ENCODE measurements at places on chromosomes 7 and 10.

DNA sequence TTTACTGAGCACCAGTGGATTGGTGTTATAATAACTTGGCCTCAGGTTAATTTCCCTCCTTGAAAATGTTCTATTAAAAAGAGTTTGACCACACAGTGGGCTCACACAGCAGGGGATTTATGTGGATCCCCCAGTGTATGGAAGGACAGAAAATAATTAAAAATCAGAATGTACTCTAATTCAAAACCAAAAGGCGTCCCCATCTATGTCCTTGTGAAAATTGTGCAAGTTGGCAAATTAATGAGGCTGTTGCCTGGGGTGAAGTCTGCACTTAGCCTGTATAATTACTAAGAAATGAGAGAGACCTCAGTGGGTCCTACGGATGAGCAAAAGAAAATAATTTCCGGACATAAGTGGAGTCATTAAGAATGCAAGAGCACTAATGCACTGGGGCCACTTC, 31.1 kb downstream of the PIK3CG start:
- no peak for DNase-seq

DNA sequence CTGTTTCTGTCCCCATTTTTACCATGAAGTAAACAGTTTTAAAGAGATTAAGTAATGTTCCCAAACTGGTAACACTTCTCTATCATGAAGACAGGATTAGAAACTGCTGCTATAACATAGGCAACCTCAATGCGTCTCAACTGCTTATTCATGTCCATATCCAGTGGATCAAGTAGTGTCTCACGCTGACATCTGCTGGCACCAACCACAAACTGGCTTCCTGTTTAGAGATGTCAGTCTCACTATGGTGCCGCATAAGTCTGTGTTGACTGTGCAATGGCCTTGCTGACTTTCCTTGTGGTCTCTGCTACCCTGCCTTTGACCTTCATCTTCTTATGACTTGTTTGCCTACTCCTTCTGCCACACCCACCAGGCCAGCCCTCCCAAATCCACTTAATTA, 369.6 kb upstream of the DPP6 start:
- no peak for DNase-seq

GRCh38 chr7:17371671-17372524, 73.4 kb downstream of the AHR start:
- DNase-seq: peak; percentile 95

GRCh38 chr10:92342796-92343195, 51.8 kb downstream of the MARCHF5 start:
- no peak for DNase-seq

- no peak for DNase-seq
Measured at GRCh38 chr10:5648494-5649457, 17.6 kb downstream of the ASB13 start.

GRCh38 chr7:5231811-5232484, 41.9 kb downstream of the WIPI2 start:
- no peak for DNase-seq

- DNase-seq: no peak
Measured at GRCh38 chr10:132243141-132243540, 56.4 kb downstream of the DPYSL4 start.

DNA sequence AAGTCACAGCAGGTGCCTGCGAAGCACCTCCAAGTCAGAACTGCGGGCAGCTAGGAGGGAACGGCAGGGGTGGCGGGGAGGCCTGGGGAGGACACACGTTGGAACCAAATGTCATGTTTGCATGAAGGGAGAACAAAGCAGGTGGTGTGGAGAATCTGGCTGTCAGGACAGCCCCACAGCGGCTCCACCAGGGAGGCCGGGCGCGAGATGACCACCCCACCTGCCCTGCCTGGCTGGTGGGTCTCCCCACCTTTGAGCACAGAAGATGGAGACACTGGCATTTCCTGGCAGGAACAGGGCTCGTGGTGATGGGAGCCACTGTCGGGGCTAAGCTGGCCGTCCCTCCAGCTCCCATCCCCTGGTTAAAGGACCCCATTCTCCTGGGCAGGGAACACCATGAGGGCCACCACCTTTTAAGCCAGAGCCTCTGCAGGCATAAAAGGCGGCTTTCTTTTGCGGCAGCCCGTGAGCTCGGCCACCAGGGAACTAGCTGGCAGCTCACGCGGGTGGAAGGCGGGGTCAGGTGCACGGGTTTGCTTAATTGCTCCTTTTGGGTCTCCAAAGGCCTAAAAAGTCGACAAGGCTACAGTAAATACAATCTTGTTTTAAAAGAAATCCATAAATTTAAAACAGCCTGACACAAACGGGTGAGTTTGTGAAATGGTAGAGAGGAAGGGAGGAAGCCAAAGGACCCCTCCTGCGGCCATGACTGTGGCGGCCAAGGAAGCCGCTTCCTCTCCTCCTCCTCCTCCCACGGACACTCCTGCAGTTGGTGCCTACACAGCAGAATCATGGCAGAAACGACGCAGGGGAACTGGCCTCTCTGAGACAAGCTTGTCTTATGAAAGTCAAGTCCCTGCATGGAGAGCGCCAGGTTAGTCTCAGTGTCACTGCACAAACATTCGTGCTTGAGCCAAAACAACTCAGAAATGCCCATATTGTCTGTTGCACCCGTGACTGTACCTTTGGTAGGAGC, 213.8 kb downstream of the DNAJB6 start:
- no peak for DNase-seq

DNA sequence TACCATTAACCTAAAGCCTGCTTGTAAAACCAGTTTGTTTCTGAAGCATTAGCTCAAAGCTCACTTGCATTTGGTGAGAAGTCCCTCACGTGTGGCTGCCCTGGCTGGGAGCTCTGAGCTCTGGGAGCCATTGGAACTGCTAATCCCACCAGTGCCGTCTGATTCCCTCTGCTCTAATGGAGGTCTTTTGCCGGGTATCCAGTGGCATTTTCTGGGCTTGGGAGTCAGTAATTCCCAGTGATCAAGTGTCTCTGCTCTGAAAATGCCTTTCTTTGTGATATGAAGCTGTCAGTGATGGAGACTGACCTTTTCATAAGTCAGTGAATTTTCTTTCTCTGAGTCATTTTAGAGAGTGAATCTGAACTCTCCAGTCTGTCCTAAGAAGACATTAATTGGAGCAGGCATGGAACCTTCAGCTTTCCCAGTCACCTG, 36.9 kb upstream of the FAM20C start:
- no peak for DNase-seq
